Right renal cortex interstitium (tissue), 3 donors: ENCODE measurements at places on chromosomes 16 and 17.

- no peak for DNase-seq
Measured at GRCh38 chr17:72523491-72523890, 402.7 kb downstream of the SOX9 start.

GRCh38 chr16:84672276-84673202, 24.2 kb downstream of the KLHL36 start:
- no peak for DNase-seq

DNA sequence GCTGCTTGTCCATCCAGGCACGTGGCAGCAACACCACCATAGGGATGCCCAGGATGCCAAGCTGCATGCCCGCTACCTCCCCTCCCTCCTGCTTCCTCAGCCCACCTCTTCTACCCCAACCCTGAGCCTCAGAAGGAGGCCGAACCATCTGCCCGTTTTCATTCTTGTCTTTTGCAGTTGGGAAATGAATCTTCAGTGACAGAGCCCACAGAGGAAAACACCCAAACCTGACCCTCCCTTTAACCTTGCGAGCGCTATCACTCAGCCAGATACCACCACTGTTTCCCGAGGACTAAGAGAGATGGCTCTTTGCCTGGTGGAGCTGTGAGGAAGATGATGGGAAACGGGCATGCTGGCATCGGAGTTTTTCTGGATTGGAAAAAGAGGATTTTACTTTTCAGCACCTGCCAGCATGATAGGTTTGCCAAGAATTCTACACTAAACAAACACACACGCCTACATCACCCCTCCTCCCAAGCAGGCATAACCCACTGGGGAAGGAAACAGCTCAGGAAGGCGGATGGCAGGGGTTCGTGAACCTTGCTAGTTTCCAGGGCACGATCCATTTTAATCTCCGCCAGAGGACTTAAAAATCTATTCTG, 457.4 kb downstream of the SLC39A11 start:
- no peak for DNase-seq

DNA sequence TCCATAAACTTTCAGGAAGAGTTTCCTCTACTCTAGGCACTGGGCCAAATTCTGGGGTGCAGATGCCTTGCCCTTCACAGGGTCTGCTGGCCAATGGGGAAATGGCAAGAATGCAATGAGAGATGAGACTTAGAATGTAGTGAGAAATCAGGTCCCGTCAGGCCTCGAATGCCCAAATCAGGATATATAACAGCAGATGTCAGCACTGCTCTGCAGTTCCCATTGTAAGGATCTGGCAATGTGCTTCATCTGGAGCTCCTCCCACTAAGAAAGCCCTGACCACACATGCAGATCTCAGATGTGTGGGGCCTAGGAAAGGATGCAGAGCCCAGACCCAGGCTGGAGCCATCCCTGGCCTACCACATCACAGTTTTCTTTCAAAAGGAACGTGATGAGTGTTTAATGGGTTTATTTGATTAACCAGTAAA, 13.9 kb upstream of the LPCAT2 start:
- DNase-seq = no peak

GRCh38 chr16:82199209-82199608, 29.2 kb upstream of the MPHOSPH6 start:
- no peak for DNase-seq

DNA sequence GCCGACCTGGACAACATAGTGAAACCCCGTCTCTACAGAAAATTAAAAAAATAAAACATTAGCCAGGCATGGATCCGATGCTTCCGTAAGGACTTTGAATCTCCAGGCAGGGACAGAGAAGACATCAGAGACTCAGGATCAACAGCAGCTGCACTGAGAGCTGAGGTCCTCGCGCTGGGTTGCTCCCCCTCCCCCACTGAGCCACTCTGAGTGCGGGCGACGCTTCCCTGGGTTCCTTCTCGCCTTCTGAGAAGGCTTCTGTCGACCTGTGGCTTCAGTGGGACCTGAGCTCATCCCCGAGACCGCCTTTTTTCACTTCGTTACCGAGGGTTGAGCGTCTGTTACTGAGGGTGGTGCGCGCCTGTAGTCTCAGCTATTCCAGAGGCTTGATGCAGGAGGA, 20.4 kb downstream of the ACTG1 start:
- DNase-seq = no peak

- no peak for DNase-seq
Measured at GRCh38 chr17:62380253-62380652, at the start of gene EFCAB3. EFCAB3 (plus strand) TSS chr17:62380553; CDS start chr17:62382980, 2,427 bp downstream.

GRCh38 chr16:88005968-88006367, 54.7 kb downstream of the BANP start:
- DNase-seq = no peak

GRCh38 chr17:14201021-14201987, 35.4 kb downstream of the CDRT15 start:
- DNase-seq = no peak

- DNase-seq = no peak
Measured at GRCh38 chr17:70099294-70099693, 24.3 kb downstream of the KCNJ16 start.

GRCh38 chr17:75707079-75707571, 14.1 kb upstream of the ITGB4 start:
- DNase-seq = no peak

DNA sequence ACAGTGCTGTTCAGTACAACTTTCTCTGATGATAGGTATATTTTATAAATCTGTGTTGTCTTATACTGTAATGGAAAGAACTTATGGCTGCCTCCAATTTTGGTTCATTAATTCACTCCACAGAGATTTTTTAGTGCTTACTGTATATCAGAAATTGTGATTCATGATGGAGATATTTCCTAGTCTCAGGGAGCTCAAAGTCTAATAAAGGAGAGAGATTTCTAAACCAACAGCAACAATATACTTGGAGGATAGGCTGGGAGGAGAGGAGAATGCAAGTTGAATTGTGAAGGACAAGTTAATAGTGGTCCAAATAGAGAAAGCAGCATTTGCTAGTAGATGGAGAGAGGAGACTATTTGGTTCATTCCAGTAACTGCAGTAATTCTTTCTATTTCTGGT, 63.5 kb downstream of the TANC2 start:
- DNase-seq = no peak

DNA sequence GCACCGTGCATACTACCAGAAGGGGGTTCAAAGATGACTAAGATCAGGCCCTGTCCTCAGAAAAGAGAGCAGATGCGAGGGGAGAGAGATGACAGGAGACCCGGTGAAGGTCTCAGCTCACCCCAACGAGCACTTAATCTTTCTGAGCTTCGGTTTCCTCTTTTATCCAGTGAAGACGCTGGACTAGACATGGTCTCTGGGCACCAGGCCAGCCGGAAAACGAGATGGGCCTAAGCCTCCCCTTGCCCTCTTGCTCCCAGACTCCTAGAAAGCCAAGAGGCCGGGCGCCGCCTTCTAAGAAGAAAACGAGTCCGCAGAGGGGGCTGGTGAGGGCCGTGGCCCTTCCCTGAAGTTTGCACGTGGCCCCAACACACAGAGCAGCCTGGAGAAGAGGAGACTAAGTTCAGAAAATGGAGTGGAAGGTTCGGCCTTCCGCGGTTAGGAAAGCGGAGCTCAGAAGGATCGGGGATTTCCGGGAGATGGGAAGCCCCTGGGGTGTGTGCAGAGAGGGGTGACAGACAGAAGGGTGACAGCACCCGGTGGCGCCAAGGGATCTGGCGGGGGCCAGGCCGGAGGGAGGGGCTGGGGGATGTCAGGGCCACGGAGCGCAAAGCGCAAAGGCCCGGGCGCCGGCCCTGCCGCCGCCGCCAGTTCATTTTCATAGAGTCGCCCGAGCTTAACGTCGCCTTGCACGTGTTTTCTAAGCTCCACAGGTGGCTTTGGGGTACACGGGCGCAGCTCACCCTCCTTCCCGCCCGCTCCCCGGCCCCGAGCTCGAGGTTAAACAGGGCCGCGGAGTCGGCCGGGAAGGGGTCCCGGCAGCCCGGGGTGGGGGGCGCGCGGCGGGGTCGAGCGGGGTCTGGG, 42.1 kb upstream of the BHLHA9 start:
- DNase-seq = no peak

DNA sequence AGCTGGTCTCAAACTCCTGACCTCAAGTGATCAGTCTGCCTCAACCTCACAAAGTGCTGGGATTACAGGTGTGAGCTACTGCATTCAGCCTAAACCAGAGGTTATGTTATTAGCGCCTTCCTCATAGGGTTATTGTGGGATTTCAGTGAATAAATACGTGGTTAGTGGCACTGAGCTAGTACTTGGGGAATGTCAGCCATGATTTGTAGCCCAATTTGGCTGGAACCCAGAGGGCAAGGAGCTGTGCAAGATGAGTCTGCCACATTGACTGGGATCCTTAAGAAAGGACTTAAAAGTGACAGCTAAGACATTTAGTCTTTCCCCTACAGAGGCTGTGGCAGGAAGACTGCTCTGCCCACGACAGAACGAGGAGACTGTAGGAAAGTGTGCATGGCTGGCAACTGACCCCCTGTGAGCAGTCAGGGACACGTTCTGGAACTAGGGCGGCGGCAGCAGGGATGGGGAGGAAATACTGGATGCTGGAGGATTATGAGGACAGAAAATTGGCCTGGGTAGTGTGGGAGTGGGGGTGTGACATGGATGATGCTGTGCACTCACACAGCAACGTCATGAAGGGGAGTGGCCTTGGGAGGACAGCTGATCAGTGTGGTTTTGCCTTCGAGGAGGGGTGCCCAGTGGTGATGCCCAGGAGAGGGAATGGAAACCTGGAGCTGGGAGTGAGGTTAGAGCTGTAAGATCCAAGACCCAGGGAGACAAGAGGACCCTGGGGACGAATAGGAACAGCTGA, 14.6 kb downstream of the ATP5PD start:
- no peak for DNase-seq

GRCh38 chr17:14919631-14920213, 345.4 kb downstream of the PMP22 start:
- DNase-seq = no peak

DNA sequence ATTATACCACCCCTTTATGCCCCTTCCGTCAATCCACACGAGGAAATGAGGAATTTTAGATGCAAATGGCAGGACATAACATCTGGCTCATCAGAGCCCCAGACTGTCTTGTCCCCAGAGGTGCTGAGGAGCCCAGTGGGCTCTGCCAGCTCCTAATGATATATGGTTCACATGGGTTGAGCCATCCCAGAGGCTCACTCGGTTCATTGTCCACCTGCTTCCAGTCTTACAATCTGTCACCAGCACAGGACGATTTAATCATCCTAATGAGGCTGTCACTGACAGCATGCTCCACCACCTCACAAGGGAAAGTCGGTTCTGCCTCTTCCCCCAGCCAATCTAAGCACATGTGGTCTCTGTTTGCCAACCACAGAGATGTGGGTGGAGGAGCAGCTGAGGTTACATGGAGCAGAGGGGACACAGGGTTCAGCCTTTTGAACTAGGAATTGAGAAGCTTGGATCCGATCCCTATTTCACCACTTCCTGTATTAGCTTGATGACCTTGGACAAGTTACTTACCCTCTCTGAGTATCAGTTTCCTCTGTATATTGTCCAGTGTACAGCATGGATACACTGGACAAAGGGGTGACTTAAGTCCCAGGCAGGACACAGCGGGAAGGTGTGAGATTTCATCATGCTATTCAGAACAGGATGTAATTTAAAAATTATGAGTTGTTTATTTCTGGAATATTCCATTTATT, 27.0 kb upstream of the DHX8 start:
- no peak for DNase-seq

- DNase-seq = no peak
Measured at GRCh38 chr16:87216841-87217275, 100.3 kb downstream of the C16orf95 start.

- DNase-seq = no peak
Measured at GRCh38 chr16:57070424-57070823, 22.0 kb upstream of the CPNE2 start.

GRCh38 chr17:64148017-64148631, 18.2 kb upstream of the ERN1 start:
- no peak for DNase-seq
